ENCODE measurements at places on chromosomes 6 and 20.
A peak's percentile ranks its signal among the peaks of the same experiment; 100 is the strongest.

GRCh38 chr6:37819802-37820717, 533 bp downstream of the ZFAND3 start:
- DNase-seq: peak; percentile 82

GRCh38 chr6:33799454-33800113, 4.2 kb downstream of the MLN start:
- no peak for DNase-seq

DNA sequence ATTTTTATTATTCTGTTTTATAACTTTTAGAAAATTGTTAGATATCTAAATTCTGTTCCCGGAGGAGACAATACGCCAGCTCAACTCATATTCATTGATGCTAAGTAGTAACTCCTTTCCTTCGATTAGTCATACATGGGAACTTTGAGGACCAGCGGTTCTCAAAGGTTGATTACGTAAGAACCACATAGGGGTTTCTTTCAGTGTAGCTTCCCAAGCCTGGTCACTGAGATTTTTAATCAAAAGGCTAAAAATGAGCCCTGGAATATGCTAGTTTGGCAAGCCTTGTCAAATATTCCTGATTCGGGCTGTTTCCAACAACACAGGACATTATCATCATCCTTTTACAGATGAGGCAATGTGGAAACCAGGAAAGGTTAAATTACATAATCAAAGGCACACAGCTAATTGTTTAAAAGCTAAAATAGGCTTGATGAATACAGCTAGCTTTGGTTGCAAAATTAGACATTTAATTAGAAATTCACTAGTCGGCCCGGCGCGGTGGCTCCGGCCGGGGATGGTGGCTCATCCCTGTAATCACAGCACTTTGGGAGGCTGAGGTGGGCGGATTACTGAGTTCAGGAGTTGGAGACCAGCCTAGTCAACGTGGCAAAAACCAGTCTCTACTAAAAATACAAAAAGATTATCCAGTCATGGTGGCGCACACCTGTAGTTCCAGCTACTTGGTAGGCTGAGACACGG, 14.6 kb upstream of the MEI4 start:
- DNase-seq: no peak

- no peak for DNase-seq
Observed at GRCh38 chr20:33566781-33567603, 77.1 kb downstream of the CBFA2T2 start.

- no peak for DNase-seq
Observed at GRCh38 chr6:159627939-159628338, 65.1 kb downstream of the SOD2 start.

- no peak for DNase-seq
Observed at GRCh38 chr20:31274441-31274840, 17.0 kb downstream of the DEFB115 start.

DNA sequence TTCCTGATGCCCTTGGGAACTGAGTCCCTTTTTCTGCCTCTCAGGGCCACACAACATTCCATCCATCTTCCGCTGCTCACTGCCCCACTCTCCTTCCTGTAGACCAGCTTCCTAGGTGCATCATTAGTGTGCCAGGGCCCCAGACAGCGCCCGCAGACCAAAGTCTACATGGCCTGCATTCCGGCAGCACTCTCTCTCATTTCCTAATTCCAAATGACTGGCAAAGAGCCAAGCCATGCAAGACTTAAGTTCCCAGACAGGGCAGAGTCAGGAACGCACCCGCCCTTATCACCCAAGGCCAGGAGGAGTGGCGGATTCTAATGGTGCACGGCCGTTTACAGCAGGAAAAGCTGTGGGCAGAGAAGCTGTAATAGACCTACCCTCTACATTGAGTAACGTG, 159.8 kb upstream of the ARID1B start:
- no peak for DNase-seq
